ENCODE measurements at places on chromosomes 1 and 21. TPM values are rescaled to one million over a fixed set of nuclear protein-coding genes. Genes with fewer than 3 reads are reported as not detected.

TAS1R3 gene
- not detected for total RNA-seq

KRTAP13-3 gene
- total RNA-seq = not detected

LHX8 gene
- total RNA-seq = not detected

NBPF14 gene
- 6.9 TPM for total RNA-seq

ASAP3 gene
- 83.5 TPM for total RNA-seq

ATP6V1G3 gene
- total RNA-seq = not detected

LEFTY2 gene
- total RNA-seq = not detected

S100A1 gene
- total RNA-seq = 739 TPM

OR2AK2 gene
- total RNA-seq = not detected

KCNA3 gene
- 0.20 TPM for total RNA-seq

ADORA1 gene
- total RNA-seq = 0.25 TPM

ADAM30 gene
- not detected for total RNA-seq

ADGRL2 gene
- 8.2 TPM for total RNA-seq

PGLYRP4 gene
- total RNA-seq = not detected

ZNF691 gene
- 8.9 TPM for total RNA-seq

VWA1 gene
- 8.3 TPM for total RNA-seq

IFNAR1 gene
- total RNA-seq = 10.4 TPM

LCE2C gene
- not detected for total RNA-seq

CELA3B gene
- total RNA-seq = not detected

NPR1 gene
- 7.1 TPM for total RNA-seq

SMAP2 gene
- 121 TPM for total RNA-seq

NECTIN4 gene
- not detected for total RNA-seq

TSPEAR gene
- not detected for total RNA-seq

HNRNPCL2 gene
- total RNA-seq = not detected

LRRC38 gene
- total RNA-seq = 2.1 TPM

IL12RB2 gene
- total RNA-seq = 14.0 TPM

OR2L13 gene
- total RNA-seq = not detected

GALNT2 gene
- total RNA-seq = 77.1 TPM

SPATA45 gene
- not detected for total RNA-seq

VWA5B1 gene
- 0.25 TPM for total RNA-seq

RWDD3 gene
- 8.3 TPM for total RNA-seq

USH2A gene
- 0.02 TPM for total RNA-seq

KPRP gene
- not detected for total RNA-seq

C4BPA gene
- not detected for total RNA-seq

NFASC gene
- total RNA-seq = 4.7 TPM

TMEM269 gene
- 0.19 TPM for total RNA-seq

TMEM79 gene
- total RNA-seq = 0.20 TPM

ACBD6 gene
- total RNA-seq = 18.7 TPM

LDLRAD2 gene
- total RNA-seq = not detected

KRTAP21-2 gene
- not detected for total RNA-seq

MAN1C1 gene
- total RNA-seq = 2.7 TPM

MPZ gene
- 1.5 TPM for total RNA-seq

SERPINC1 gene
- 2.2 TPM for total RNA-seq

SPRR5 gene
- total RNA-seq = not detected

GBP5 gene
- total RNA-seq = 1.0 TPM

CACNA1S gene
- total RNA-seq = 74.3 TPM

SLC9C2 gene
- not detected for total RNA-seq

GNAT2 gene
- total RNA-seq = not detected
